ENCODE measurements at places on chromosomes 3 and 15. TPM values are rescaled to one million over a fixed set of nuclear protein-coding genes. Genes with fewer than 3 reads are reported as not detected.

- no peak for DNase-seq
Measured at GRCh38 chr3:72390841-72391240, 457.4 kb downstream of the SHQ1 start.

- no peak for DNase-seq
Measured at GRCh38 chr3:88195951-88196434, 46.2 kb downstream of the C3orf38 start.

DNA sequence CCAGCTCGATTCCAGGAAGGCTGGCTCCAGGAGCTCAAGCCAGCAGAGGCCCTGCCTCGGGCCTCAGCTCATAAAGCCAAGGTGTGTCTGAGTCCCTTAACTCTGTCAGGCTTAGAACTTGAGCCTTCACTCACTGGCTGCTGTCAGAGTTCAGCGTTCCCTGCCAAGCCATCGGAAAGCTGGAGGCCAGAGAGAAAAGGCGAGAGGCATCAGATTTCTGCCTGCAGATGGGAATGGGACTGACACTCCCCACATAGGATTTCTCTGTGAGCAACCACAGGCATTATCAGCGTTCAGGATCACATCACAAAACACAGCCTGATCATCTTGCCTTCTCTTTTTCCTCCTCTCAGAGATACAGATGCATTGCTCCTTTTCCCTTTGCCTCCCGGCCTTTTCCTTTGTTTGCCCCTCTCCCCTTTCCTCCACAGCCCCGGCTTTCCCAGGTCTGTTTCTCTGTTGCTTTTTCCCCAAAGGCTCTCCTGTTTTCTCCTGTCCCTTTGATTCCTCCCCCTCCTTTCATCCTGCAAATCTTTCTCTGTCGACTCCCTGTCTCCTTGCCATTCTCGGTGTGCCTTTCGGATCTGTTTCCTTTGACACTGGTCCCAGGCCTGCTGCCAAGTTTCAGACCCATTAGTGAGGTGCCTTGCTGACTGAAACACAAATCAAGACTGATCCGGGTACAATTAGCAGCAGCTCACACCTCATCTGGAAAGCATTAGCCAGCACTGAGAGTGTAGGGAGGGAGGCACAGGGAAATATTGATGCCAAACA is 44.5 kb upstream of the BOC start:
- no peak for DNase-seq

- DNase-seq, result no peak
Measured at GRCh38 chr3:134798681-134799311, 3.7 kb downstream of the EPHB1 start.

- no peak for DNase-seq
Measured at GRCh38 chr3:158802409-158803268, 785 bp downstream of the MFSD1 start.

- no peak for DNase-seq
Measured at GRCh38 chr15:50049871-50050270, 69.2 kb downstream of the ATP8B4 start.

GRCh38 chr15:33068511-33068990 is 126.0 kb downstream of the FMN1 start:
- DNase-seq, result no peak

DNA sequence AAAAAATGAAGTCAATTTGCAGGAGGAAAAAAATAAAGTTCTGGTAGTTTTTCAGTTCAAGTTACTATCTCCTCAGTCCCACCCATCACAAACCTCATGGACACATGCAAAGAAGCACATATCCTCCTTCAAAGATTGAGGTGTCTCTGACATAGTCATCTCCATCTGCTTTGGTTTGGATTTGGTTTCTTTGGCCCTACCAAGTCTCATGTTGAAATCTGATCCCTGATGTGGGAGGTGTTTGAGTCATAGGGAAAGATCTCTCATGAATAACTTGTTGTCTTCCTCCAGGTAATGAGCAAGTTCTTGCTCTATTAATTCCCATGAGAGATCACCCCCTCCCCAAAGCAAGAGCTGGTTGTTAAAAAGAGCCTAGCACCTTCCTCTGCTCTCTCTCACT is 446.8 kb downstream of the IGSF11 start:
- no peak for DNase-seq

DNA sequence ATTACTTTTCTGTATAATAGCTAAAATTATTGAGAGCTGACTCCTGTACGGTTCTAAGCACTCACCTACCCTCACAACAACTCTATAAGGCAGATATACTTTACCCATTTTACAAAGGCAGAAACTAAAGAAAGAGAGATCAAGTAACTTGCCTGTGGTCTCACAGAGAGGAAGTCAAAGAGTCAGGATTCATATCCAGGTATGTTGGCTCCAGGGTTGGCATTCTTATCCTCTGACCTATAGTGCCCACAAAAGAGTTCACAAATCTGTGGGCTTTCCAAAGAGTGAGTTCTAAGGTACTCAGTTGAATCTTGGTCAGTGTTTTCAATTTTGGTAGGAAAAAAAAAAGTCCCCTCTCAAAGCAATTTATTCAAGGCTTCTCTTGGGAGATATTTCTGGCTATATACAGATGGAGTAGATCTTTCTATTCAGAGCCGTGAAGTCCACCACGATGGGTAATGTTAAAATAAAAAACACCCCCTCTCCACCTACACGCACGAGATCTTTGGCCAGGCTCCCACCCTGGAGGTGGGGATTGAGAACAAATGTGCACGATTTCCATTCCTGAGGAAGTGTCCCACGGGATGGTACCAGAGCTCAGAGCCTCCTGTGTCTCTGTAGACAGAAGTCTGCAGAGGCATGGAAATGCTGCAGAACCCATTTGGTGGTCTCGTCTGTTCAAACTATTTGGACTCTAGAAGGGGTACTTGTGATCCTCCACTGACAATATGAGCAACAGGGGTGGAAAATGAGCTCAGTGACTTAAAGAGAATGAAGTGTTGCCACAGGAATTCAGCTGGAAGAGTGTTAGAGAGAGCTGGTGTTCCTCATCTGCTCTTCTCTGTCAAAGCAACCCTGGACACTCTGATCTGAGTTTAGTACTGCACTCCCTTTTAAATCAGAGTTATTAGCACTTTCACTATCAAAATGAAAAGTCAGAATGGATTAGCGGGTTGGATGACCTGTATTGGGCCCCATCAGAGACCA is 212.1 kb upstream of the EIF1B start:
- no peak for DNase-seq

DNA sequence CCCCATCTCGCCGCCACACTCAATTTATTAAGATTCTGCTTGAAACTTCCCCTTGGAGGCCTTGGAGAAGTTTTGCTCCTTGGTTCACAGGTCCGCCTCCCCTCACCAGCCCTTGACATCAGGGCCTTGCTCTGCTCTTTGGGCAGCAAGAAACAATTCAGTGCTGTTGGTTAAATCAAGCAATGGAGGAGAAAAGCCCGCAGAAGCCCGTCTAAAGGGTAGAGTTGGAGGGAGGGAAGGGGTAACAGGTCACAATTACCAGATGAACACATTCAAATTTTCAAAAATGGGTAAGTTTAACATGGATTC is 429 bp downstream of the PARP9 start:
- DNase-seq, result no peak

GRCh38 chr15:29880341-29880740 is 58.1 kb upstream of the TJP1 start:
- DNase-seq, result no peak

GRCh38 chr3:136281966-136282520 is 31.9 kb downstream of the PCCB start:
- no peak for DNase-seq

- DNase-seq, result no peak
Measured at GRCh38 chr15:89115547-89115946, 27.3 kb downstream of the ABHD2 start.

DNA sequence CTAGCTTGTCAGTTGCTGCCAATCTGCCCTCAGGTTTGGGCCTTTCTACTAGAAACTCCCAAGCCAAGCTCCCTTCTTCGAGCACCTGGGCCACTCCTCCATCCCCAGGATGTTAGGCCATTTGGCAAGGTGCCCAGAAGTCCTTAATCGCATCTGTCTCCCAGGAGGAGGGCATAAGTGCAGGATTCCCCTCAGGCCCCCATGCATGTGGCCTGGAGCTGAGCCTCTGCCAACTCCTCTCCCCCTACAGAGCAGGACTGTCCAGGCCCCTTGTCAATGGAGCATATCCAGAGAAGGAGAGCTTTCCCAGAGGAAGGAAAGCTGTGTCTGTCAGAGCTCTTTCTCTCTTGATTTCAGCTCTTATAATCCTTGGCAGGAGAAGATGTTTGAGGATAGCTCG is 182.6 kb upstream of the ROPN1 start:
- DNase-seq, result no peak

DNA sequence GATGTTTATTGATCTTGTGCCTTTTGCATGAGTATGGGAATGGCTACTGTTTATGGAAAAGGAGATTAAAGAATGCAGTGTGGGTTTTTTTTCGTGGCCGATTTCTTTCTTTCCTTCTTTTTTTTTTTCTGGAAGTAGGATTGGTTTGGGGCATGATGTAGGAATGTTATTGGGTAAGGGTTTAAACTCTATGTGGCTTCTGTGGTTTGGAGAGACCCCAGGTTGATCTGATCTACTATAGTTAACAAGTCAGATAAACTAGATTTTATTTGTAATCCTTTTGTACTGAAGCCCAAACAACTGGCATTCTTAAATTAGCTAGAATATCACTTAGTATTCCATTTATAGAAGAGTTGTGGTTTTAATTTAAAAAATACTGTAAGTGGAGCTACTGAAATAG is 304.8 kb downstream of the LPP start:
- DNase-seq, result no peak

GRCh38 chr3:52891164-52891563 is 6.2 kb downstream of the STIMATE start:
- DNase-seq, result no peak

GRCh38 chr3:19485267-19485666 is 337.0 kb downstream of the KCNH8 start:
- DNase-seq, result no peak

DNA sequence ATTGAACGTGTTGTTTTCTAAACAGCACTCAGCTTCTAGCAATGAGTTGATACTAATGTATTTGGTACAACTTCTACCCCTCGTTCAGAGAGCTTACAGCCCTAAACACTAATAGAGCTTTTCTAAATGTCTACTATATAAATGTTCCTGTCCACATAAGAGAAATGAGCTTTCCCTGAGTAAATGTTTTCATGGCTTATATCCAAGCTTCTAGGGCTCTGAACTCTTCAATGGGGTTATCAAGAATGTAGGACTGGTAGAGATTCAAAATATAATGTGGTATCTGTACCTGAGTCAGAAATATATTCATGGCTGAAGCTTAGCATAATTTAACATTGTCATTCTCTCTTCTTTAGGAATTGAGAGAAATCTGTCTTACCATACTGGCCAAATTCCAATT is 73.4 kb downstream of the SERPINI1 start:
- no peak for DNase-seq

DNA sequence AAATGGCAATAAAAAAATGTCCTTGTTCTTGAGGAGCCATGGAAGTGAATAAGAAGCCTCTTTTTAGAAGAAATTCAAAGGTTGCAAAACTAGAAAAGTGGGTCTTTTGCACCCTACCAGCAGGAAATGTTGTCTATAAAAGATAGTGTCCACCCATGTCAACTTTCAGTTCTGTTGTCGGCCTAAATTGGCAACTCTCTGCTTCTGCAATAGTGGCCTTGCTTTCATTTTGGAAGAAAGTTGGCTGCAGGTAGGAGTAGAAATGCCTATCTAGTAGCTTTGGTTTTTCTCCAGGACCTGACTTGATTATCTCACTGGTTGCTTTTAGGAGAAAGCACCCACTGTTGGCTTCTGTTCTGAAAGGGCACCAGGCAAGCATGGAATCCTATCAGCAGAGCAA is 85.4 kb downstream of the TMEM108 start:
- DNase-seq, result no peak

- no peak for DNase-seq
Measured at GRCh38 chr3:31420311-31420710, 112.4 kb upstream of the STT3B start.

- DNase-seq, result no peak
Measured at GRCh38 chr3:43196721-43197120, 89.6 kb upstream of the SNRK start.

GRCh38 chr3:89373434-89373833 is 266.0 kb downstream of the EPHA3 start:
- DNase-seq, result no peak

KNG1 gene
- total RNA-seq, result not detected

SNX33 gene
- total RNA-seq, result 20.5 TPM

ZNF774 gene
- total RNA-seq, result 4.3 TPM

RPS27L gene
- 74.7 TPM for total RNA-seq
